ENCODE measurements at places on chromosomes 12 and 14.

- DNase-seq = no peak
These were observed 6.9 kb downstream of the ATP2B1 start for GRCh38 chr12:89701606-89702206.

DNA sequence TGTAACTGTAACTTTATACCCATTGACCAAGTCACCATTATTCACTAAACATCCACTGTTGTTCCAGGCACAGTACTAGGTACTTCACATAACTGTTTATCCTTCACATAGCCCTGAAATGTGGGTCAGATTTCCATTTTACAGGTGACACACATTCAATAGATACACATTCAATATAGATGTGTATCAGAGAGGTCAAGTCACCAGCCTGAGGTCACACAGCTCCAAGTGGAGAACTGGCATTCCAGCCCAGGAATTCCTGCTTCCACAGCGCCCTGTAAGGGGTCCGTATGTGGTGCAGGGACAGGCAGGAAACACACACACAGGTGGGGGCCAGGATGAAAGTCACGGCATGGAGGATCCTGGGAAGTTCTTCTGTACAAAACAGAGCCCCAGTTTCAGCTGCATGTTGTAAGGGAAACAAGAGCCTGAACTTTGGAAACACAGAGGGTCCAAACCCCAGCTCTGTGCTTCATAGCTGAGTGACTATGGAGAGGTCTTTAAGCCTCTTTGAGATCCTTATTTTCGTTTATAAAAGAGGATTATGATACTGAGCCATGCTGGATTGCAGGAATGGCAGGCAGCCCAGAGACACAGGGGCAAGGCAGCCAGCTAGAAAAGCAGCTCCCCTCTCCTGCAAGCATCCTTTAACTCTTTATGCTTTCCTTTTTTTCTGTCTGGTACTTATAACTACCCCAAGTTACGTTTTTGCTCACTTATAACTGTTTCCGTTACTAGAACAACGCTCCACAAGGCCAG, 50.3 kb upstream of the DICER1 start:
- no peak for DNase-seq

DNA sequence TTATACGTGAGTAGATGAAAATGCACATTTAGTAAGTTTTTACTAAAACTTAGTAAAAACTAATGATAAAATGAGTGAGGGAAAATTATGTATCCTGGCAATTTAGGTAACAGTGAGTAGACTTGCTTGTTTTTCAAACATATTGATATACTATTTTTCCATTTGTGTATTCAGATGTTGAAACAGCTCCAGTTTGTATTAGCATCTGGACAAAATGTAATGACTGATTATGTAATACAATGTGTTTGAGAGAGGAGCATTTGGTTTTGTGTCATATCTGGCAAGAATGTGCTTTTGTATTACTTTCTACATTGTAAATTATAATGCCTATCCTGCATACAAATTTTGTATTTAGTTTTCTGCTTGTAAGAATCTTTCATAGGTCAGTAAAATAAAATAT, 5.6 kb downstream of the CNOT2 start:
- no peak for DNase-seq

DNA sequence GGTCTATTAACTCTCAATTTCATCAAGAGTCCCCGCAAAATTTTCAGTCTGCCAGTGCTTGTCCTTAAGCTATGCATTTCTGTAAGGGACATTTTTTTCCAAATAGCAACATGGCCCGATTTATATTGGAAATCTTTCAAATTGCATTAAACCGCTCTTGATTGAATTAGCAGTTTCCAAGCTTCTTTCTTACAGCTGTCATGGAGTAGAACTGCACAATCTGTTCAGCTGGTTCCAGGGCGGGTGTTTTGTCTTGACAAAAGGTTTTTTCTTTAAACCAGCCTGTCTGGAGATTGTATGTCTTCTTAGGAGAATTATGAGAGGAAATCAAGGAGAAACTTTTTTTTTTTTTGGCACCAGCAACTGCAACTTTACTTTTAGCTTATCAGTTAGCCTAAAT, 185.8 kb downstream of the ALG10B start:
- no peak for DNase-seq

GRCh38 chr14:64279704-64280668, 14.2 kb downstream of the ESR2 start:
- DNase-seq = peak; percentile 47

DNA sequence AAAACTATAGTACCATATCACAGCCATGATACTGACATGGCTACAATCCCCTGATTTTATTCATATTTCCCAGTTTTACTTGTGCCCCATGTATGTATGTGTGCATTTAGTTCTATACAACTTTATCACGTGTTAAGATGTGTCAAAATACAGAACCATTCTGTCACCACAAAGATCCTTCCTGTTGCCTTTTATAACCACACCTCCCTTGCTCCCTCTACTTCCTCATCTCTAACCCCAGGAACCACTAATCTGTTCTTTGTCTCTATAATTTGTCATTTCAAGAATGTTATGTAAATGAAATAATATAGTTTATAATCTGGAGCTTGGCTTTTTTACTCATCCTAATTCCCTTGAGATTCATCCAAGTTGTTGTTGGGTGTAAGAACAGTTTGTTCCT, 358.4 kb downstream of the DPF3 start:
- no peak for DNase-seq

- DNase-seq = peak; percentile 74
These were observed 221.8 kb upstream of the SSTR1 start for GRCh38 chr14:37985826-37986470.

- peak; percentile 76 for DNase-seq
These were observed 513.3 kb upstream of the CCDC196 start for GRCh38 chr14:65972891-65973290.

DNA sequence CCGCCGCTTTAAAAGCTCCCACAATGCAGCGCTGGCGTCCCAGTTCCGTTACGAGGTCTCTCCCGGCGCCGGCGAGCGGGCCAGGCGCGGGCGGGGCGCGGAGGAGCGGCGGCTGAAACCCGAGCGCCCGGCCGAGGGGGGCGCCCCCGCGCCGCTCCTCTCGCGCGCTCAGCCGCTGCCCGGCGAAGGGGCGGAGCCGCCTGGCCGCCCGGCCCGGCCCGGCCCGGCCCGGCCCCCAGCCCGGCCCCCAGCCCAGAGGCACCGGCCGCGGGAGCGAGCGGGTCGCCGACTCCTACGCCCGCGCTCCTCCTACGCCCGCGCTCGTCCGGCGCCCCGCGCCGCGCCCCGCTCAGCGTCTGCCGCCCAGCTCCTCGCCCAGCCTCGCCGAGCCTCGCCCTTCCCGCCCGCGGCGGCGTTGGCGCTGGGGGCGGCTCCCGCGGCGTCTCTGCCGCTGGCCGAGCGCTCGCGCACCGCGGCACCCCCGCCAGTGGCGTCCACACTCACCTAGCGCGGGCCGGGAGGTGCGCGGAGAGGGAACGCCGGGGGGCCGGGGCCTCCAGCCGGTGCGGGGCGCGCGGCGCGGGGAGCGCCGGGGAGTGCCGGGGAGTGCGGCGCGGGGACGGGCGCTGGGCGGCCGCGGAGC, at the start of gene RASSF8:
Gene RASSF8 (plus strand): TSS at position 255 of the 643 bp plus-strand sequence. CDS start 96,662 bp downstream, outside the sequence.
- peak; percentile 70 for DNase-seq

DNA sequence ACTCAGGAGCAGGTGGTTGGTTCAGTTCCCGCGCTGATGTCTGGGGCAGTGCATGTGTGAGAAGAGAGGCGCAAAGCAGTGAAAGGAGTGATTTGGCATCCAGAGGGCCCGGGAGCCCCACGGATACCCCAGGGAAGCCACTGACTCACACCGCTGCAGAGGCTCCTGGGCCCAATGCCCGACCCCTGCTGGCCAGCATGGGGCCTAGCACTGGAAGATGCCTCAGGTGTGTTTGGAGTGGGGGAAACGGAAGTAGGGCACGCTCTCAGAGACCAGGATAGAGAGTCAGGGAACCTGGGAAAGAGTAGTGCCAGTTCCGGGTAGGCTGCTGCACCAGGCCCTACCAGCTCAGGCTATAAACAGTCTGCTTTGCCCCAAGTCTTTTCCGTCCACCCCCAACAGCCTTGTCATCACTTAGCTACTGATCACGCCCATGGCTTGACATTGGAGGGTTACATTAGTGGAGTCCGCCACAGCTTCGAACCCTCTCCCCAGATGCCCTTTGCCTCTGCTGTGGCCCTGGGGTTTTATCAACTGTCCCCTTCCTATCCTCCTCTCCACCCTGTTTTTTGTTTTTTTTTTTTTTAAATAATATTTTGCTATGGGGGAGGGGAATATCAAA, 9.5 kb upstream of the CSAD start:
- peak; percentile 50 for DNase-seq

DNA sequence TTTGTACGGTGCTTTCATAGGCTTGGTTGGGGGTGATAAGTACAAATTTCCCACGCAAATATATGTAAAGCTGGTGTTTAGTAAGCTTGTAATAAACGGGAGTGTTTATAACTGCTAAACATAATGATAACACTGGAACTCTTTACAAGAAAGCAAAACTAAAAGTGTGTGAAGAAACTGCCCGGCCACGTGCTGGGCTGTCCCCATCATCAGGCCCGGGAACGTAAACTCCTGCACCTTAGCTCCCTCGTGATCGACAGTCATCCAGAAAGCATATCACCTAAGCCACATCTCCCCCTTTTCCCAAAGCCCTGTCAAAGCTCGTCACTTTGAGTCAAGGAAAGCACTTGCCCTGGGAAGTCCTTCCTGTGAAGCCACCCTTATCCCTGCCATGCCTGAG, 18.0 kb upstream of the PARP11 start:
- no peak for DNase-seq

DNA sequence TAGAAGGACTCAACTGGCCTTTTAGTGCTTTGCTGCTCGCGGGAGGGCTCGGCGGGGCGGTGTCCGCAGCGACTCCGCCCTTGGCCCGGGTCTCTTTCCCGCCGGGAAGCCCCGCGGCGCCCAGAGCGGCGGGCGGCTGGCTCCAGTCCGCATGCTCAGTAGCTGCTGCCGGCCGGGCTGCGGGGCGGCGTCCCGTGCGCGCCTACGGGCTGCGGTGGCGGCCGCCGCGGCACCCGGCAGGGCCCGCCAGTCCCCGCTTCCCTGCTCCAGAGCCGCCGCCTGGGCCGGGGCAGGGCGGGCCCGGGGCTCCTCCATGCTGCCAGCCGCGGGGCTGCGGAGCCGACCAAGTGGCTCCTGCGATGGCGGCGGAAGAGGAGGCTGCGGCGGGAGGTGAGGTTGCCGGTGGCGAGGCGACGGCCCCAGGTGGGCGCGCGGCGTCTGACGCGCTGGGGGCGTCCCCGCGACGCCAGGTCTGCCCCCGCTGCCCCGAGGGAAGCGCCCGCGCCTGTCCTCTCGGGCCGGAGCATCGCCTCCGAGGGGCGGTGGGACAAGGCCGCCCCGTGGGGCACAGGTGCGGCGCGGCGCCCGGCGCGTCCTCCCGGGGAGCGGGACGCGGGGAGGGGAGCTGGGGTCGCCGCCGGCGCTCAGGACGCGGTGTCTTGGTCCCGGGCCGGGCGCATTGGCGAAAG, at the start of gene BMAL2:
Gene BMAL2 (plus strand): TSS at position 123 of the 689 bp plus-strand sequence. CDS start 237 bp downstream, at position 360.
- peak; percentile 60 for DNase-seq

GRCh38 chr12:124564971-124565491, 2.4 kb downstream of the NCOR2 start:
- DNase-seq = peak; percentile 39

DNA sequence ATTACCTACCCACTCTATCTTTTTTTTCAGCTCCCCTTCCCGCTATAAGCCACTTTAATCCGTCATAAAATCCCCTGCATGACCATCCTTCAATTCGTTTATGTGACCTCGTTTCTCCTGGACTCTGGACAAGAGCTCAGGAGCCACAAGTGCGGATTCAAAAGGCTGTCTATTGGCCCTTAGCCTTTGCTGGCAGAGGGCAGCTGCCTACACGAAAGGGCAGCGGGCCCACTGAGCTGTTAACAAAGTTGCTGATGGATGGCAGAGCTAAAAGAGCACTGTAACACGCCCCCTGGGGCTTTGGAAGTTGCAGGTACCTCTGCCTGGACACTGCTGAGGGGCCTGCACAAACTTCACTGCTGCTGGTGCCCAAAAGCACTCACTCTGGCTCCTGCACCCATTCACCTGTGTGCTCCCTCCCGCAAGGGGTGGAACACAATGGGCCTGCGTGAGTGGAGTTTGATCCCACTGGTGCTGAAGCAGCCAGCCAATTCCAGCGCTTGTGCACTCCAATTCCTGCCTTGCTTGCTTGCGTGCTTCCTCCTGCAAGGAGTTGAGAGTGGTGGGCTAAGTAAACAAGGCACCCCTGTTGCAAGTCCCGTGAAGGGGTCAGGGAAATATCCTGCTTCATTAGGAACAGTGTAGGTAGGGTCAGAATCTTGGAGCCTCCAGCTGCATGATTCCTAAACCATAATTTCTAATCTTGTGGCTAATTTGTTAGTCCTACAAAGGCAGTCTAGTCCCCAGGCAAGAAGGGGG, 10.6 kb upstream of the DRAM1 start:
- no peak for DNase-seq

GRCh38 chr12:94231709-94232108, 83.3 kb downstream of the PLXNC1 start:
- DNase-seq = no peak

DNA sequence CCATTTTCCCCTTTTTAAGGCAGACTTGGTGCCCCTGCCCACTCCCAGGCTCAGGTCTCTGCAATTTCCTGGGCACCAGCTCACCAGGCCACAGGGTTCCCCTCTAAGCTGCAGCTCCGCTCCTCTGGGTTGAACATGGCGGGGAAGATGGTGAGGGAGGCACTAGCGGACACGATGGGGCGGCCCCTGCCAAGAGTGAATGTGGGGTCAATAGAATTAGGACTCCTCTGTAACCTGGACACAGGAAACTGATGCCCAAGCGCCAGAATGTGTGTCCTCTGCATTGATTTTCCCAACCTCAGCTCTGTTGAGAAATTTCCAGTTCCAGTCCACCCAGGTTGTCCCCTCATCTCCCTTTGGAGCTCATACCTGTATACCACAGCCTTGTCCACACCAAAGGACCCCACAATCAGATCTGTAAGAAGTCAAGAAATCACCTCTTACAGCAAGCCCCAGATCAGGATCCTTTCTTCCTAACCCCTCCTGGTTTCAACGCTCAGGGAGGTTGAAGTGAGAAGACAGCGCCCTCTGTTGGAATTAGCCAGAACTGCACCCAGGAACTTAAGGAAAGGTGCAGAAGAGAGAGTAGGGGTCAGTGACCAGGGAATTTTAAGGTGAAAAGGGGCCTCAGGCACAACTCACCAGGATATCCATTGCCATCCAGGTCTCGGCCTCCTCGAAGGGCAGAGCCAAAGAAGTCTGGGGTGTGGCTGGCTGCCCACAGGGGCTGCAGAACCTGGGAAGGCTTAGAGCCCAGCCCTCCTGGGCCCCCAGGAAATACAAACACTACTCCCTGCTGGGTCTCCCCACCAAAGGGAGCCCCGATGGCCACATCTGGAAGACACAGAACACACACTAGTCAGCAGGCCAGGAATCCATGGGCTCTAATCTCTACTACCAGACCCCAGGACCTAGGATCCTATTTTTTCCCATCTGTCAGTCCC, 14.7 kb downstream of the ITGA5 start:
- peak; percentile 40 for DNase-seq

All from fibroblast of lung (primary cell).